NCI-H146 (cell line): ENCODE measurements at places on chromosomes 7 and 10.

DNA sequence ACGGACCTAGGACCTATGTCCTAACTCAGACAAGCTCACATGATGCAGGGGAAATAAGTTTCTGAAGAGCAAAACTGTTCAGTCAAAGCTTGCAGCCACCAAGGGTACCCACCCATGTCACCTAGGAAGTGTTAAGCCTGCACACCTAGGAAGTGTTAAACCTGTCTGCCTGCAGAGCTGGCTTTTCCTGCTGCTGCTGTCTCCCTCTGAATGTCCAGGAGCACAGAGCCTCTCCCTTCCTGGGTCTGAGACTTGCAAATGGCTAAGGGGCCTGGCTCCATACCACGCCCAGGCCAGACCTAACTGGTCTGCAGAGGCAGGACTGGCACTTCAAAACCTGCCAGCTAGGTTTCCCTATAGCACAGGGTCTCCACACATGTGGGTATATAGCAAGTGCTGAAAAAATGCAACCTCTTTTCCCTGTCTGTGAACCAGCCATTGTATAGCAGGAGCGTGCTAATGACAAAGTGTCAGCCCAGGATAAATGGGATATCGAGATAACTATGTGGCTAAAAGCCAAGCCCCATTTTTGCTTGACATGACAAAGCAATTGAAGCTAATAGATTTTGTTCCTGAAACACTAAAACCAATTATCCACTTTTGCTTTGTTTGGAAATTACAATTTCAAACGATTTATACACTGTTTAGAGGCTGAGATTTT is 1.5 kb downstream of the GDF2 start:
- DNase-seq, result no peak

- DNase-seq, result no peak
These were observed 5.6 kb upstream of the AQP1 start for GRCh38 chr7:30906014-30906413.

GRCh38 chr7:104883248-104883717 is 130.7 kb upstream of the KMT2E start:
- DNase-seq, result no peak

GRCh38 chr7:522071-522950 is 2.7 kb upstream of the PDGFA start:
- DNase-seq, result peak; percentile 64

GRCh38 chr7:138226001-138226476 is 149.8 kb downstream of the AKR1D1 start:
- no peak for DNase-seq

DNA sequence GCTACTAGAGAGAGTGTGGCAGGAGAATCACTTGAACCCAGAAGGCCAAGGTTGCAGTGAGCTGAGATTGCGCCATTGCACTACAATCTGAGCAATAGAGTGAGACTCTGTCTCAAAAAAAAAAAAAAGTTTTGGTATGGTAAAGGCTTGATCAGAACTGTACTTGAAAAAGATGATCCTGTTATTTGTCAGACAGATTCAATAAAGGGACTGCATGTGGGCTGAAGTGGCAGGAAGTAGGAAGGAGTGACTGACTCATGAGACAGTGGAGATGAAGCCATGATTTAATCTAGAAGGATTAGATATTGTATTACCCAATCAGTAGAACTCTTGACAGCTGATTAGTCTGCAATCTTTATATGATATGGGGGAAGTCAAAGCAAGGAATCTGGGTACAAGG is 2.7 kb upstream of the TMEM254 start:
- no peak for DNase-seq

DNA sequence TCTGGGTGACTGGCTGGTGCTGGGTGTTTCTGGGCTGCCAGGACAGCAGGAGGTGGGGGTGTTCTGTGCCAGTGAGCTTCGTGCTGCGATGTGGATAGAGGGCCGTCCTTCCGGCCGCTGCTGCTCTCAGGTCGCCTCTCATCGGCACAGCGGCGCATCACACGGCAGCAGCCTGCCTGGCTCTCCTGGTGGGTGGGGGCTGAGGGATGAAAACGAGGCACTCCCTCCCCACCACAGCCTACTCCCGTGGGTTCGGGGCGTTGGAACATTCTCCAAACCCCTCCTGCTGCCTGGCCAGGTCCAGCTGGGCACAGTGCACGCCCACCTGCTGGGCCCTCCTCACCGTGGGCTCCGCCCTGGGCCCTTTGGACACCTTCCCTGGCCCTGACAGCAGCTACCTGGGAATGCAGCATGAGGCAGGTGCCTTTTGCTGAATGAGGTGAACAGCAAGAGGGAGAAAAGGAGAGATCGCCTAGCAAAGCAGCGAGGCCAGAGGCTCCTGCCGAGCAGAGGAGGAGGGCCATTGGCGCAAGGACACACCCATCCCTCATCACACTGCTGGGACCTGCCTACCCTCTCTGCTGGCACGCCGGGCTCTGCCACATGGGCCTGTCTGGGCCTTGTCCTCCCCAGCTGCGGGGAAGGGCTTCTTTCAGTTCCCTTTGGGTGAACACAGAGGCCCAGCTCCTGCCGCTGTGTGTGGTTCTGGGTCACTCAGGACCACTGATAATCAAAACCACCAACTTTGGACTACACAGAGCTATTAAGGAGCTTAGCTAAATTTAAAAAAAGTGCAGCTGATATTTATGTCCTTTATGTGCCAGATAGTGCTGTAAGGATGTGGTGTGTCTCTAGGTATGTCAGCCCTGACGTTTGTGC is 33.4 kb downstream of the INPP5A start:
- DNase-seq, result peak; percentile 3

DNA sequence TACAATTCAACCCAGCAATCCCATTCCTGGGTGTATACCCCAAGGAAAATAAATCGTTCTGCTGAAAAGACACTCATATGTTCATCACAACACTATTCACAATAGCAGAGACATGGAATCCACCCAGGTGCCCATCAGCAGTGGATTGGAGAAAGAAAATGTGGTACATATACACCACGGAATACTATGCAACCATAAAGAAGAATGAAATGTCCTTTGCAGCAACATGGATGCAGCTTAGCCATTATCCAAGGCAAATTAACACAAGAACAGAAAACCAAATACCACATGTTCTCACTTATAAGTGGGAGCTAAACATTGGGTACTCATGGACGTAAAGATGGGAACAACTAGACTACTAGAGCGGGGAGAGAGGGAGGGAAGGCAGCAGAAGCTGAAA is 207.8 kb downstream of the GATA3 start:
- no peak for DNase-seq

GRCh38 chr7:92061154-92061553 is 73.1 kb downstream of the CYP51A1 start:
- no peak for DNase-seq

DNA sequence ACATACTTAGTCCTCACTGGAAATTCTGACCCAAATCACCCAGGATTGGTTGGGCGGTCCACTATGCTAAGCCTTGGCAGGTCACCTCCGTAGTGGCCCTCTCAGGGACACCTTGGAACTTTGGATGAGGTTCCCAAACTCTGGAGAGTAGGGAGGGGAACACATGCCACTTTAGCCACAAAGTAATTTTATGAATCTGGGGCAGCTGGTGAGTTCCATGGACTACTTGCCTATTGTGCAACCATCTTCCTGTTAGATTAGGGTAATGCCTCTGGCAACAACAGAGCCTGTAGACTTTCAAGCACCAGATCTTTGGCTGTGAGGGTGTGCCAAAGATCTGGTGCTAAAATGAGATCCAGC is 77.7 kb downstream of the ITGB8 start:
- no peak for DNase-seq
